ENCODE measurements at places on chromosomes 6 and 20.

- DNase-seq, result no peak
Measured at GRCh38 chr6:30151580-30151979, 9.4 kb downstream of the TRIM10 start.

DNA sequence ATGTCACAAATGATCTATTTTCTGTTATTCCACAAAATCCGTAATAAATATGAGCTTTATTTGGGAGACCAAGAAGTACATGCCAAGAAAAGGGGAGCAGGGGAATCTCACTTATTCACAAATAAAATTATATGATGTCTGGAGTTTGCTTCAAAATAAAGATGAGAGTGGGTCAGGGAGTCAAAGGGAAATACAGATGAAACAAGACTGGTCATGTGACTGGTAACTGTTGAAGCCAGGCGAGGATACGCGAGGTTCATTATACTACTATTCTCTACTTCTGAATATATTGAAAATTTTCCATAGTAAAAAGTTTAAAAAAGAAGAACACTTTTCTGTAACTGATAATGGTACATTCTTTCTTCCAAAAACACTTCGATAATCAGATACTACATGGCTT, 14.6 kb downstream of the EPB41L2 start:
- no peak for DNase-seq

DNA sequence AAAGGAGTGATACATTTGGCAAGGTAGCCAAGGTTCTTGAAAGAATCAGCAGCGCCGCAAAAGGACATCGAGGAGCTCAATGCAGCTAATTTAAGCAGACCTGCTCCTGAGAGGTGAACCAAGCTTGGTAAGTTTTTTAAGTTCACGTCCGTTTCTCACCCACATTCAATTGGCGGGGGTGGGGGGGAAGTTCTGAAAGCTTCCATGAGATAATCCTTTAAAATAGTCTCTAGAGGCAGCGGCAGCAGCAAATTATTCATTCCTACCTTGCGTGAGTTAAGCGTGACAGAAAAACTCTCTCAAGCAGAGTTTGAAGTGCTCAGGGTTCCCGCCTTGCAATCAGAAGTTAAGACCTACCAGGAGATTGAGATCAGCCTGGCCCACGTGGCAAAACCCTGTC, 97.3 kb upstream of the NHSL1 start:
- DNase-seq, result no peak

DNA sequence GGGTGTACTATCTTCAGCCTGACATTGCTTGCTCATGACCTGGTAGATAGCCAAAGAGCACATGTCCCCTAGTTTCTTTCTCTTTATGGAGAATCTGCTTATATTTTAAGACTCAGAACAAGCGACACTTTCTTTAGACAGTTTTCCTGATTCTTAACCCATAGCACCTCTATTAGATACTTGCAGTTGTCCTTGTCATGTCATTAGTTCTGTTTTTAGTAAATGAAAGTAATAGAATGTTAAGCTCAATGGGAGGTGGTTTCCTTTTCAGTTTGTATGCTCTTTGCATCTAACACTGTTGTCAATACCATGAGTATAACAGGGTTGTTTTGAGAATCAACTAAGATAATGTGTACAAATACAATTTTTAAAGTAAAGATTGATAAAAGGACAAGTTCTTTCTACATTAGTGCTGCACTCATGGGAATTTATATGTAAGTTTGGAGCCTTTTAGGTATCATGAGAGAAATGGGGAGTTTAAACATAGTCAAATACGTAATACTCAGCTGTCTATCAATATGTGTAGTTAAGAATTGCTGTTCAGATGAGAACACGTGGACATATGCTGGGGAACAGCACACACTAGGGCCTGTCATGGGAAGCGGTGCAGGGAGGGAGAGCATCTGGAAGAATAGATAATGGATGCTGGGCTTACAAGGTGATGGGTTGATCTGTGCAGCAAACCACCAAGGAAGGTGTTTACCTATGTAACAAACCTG, 124.3 kb downstream of the GRM1 start:
- no peak for DNase-seq

GRCh38 chr6:147922799-147923198, 414.3 kb downstream of the SAMD5 start:
- no peak for DNase-seq

DNA sequence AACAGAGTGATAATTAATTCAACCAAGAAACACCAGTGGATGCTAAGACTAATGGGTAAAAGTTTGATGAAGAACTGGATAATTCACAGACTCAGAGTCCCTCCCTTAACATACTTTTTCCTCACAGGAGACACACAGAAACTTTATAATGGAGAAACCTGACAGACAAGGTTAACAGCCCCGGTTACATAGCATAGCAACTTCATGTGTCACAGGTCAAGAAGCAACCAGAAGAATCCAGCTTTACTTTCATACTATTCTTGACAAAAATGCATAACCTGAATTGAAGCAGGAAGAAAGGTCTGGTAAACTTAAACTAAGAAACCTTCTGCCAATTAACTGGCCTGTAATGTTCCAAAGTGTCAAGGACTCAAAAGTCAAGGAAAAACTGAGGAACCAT, 375.9 kb downstream of the RNF144B start:
- DNase-seq, result no peak

- DNase-seq, result no peak
Measured at GRCh38 chr6:121442576-121442975, 7.1 kb downstream of the GJA1 start.

DNA sequence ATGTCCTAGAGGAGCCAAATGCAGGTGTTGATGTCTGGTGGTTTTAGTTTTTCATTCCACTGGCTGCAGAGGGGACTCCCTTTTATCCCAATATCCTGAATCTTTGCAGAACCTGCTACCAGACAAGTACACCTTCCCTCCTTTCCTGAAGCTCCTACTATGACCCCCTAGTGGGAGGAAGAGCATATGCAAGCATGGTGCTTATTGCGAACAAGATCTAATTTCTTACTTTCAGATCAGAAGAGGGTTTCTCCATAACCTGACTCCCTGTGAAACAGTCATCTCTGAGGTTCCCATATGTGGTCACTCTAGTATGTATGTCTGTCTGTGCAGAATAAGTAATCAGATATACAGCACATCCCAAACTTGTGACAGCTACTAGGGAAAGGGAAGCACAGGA, 277.2 kb downstream of the ARHGAP18 start:
- DNase-seq, result no peak
